IMR-90 (cell line): ENCODE measurements at places on chromosomes 6 and 20.

DNA sequence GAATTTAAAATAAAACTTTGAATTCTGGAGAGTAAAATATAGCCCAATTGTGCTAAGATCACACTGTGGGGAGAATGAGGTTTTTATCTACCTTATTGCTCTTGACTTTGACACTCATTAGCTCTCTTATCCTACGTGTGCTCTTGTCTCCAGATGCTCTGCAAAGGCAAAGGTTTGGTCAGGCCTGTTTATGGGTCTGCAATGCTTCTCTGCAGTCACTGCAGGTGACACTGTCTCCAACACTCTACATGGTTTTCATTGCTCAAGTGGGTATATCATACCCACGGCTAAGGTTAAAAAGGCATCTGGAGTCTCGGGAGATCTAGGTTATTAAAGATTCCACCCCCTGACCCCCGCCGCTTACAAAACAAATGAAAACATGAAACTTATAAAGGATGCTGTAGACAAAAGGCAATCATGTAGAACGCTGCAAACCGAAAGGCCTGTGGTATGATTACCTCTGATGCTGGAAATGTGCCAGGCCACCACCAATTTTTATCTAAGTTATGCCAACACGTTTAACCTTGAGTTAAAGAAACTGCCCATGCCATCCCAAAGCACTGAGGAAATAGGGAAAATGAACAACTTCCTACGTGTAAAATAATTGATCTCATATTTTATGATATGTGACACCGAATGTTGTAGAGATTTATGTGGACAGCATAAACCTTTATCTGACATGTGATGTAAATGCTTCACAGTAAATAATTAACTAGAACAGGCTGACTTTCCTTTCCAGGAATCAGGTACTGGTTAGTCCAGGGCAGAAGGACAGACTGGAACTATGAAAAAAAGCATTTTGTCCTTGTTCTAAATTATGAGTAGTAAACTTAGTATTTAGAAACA, 238.2 kb upstream of the NOX3 start:
- DNase-seq = no peak
- H3K36me3 ChIP-seq = no peaks in the 10 kb centered on the region
- H3K27me3 ChIP-seq = no peaks in the 10 kb centered on the region
- no peaks in the 10 kb centered on the region for H3K4me1 ChIP-seq
- no peak overlapping the region for H3K27ac ChIP-seq
- H3K4me3 ChIP-seq = no peak overlapping the region

DNA sequence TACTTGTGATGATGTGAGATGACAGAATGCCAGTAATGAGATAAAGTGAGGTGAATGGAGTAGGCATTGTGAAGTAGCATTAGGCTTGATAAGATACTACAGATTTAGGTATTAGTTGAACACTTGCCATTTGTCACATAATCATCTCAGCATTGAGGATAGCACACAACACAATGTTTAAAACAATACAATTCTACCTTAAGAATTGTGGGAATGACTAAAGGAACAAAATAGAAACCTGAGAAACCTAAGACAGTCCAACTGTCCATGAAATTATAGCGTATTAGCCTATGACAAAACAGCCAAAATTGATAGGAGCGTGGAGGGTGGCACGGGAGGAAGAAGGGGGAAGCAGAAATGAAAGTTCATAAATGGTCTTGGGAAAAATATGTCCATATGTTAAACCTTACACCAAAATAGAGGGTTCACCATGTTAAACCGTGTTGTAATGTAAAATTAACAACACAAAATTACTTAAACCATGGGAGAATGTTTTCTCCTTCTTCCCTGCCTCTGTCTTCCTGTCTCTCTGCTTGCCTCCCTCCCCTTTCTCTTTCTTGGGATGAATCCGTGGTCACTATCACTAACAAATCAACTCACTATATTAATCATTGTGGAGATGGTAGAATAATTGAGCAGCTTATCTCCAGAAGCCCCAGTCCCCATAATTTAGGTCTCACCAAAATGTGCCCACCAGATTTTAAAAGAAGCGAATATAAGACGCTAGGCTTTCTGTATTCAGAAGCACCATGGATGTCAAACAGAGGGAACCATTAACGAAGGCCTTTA, 33.0 kb upstream of the HFE start:
- H3K4me3 ChIP-seq = peak overlapping the region; percentile 77
- peak; percentile 16 for DNase-seq
- peak overlapping the region; percentile 86 for H3K27ac ChIP-seq
- peaks cover 2% of the 10 kb centered on the region; the same call in 1 of the 2 replicates for H3K4me1 ChIP-seq

GRCh38 chr6:40516429-40516828, 70.7 kb downstream of the LRFN2 start:
- no peaks in the 10 kb centered on the region for H3K4me1 ChIP-seq
- no peaks in the 10 kb centered on the region for H3K27me3 ChIP-seq
- DNase-seq = no peak
- no peak overlapping the region for H3K4me3 ChIP-seq
- no peaks in the 10 kb centered on the region for H3K36me3 ChIP-seq

GRCh38 chr6:25366903-25367545, 87.8 kb downstream of the CARMIL1 start:
- H3K4me3 ChIP-seq = no peak overlapping the region
- no peak overlapping the region for H3K27ac ChIP-seq
- H3K36me3 ChIP-seq = no peaks in the 10 kb centered on the region
- no peaks in the 10 kb centered on the region for H3K27me3 ChIP-seq

- H3K4me3 ChIP-seq = no peak overlapping the region
- peaks cover 2% of the 10 kb centered on the region; the same call in 1 of the 2 replicates for H3K4me1 ChIP-seq
- no peaks in the 10 kb centered on the region for H3K27me3 ChIP-seq
- peak; percentile 61 for DNase-seq
Observed at GRCh38 chr6:87093651-87094050, 1.3 kb downstream of the CGA start.

- H3K36me3 ChIP-seq = no peaks in the 10 kb centered on the region
- H3K27me3 ChIP-seq = no peaks in the 10 kb centered on the region
- H3K4me3 ChIP-seq = no peak overlapping the region
- H3K4me1 ChIP-seq = no peaks in the 10 kb centered on the region
- DNase-seq = no peak
Observed at GRCh38 chr6:162712694-162713093, 14.9 kb downstream of the PRKN start.

- H3K27ac ChIP-seq = no peak overlapping the region
- DNase-seq = peak; percentile 16
- peaks cover 8% of the 10 kb centered on the region for H3K4me1 ChIP-seq
Observed at GRCh38 chr20:56362833-56363413, 4.1 kb downstream of the FAM210B start.

GRCh38 chr6:158868122-158868480, 48.9 kb upstream of the EZR start:
- H3K4me3 ChIP-seq = no peak overlapping the region
- H3K36me3 ChIP-seq = no peaks in the 10 kb centered on the region
- H3K27me3 ChIP-seq = no peaks in the 10 kb centered on the region
- DNase-seq = no peak
- no peak overlapping the region for H3K27ac ChIP-seq

DNA sequence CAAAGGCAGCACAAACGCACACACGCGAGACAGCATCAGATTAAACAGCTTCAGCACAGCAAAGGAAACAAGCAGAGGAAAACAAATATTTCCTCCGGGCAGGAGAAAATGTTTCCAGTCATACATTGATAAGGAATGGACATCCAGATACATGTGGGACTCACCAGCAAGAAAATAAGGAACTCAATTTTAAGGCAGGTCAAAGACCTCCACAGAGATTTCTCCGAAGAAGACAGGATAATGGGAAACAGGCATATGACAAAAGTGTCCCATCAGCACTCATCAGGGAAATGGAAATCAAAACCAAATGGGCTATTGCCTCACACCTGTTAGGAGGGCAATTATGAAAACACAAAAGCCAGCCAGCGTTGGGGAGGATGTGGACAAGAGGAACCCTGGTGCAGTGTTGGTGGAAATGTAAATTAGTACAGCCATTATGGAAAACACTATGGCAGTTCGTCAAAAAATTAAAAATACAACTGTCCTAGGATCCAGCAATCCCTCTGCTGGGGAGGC, 9.7 kb upstream of the SLCO4A1 start:
- DNase-seq = no peak
- H3K27ac ChIP-seq = no peak overlapping the region
- H3K4me1 ChIP-seq = peaks cover 5% of the 10 kb centered on the region
- H3K4me3 ChIP-seq = no peak overlapping the region
- H3K27me3 ChIP-seq = peaks cover 60% of the 10 kb centered on the region

DNA sequence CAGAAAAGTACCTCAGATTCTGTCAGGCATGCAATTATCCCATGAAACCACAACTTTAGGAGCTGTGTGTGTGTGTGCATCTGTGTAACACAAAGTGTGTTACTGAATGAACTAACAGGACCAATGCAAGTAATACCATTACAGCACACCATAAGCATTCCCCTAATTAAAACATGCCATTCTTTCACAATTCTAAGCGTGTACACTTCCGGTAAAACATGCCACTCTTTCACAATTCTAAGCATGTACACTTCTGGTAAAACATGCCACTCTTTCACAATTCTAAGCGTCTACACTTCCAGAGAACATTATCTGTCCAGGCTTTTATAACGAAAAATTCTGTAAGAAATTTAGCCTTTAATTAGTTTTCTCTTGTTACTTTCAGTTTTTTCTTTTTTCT, 238.2 kb downstream of the GMDS start:
- H3K4me1 ChIP-seq = peaks cover 1% of the 10 kb centered on the region; the same call in 1 of the 2 replicates
- no peak for DNase-seq
- no peaks in the 10 kb centered on the region for H3K27me3 ChIP-seq
- H3K36me3 ChIP-seq = no peaks in the 10 kb centered on the region
- H3K4me3 ChIP-seq = no peak overlapping the region
- H3K27ac ChIP-seq = no peak overlapping the region

DNA sequence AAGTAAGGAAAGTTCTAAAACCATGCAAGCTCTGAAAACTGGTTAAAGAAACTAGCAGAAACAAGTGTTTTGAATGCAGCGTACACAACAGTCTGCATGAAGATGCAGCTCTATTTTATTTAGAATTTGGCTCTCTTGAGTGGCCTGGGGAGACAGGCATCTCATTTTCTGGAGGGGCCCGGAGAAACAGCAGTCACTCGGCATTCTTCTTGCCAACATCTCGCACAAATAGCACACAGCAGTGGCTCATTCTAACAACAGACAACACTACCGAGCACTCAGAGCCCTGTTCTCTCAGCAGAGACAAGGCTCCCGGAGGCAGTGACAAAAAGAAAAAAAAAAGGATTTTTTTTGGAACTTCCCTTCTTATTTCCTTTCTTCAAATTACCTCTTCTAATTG, 108.5 kb upstream of the STMND1 start:
- no peaks in the 10 kb centered on the region for H3K36me3 ChIP-seq
- no peaks in the 10 kb centered on the region; the same call in 1 of the 2 replicates for H3K4me1 ChIP-seq
- H3K27me3 ChIP-seq = peaks cover 3% of the 10 kb centered on the region; the same call in 1 of the 2 replicates
- no peak overlapping the region for H3K4me3 ChIP-seq
- H3K27ac ChIP-seq = no peak overlapping the region
- DNase-seq = no peak

- H3K36me3 ChIP-seq = no peaks in the 10 kb centered on the region
- H3K4me3 ChIP-seq = no peak overlapping the region
- H3K27me3 ChIP-seq = peaks cover 29% of the 10 kb centered on the region
- H3K27ac ChIP-seq = no peak overlapping the region
Observed at GRCh38 chr20:46179862-46180261, 61.7 kb downstream of the CD40 start.

GRCh38 chr20:5354901-5355300, 38.1 kb upstream of the PROKR2 start:
- DNase-seq = no peak
- no peaks in the 10 kb centered on the region for H3K27me3 ChIP-seq
- no peaks in the 10 kb centered on the region for H3K4me1 ChIP-seq
- H3K27ac ChIP-seq = no peak overlapping the region
- H3K36me3 ChIP-seq = no peaks in the 10 kb centered on the region

GRCh38 chr6:158237656-158238055, 69.5 kb downstream of the GTF2H5 start:
- H3K36me3 ChIP-seq = no peaks in the 10 kb centered on the region
- DNase-seq = no peak
- peaks cover 8% of the 10 kb centered on the region for H3K4me1 ChIP-seq
- H3K27ac ChIP-seq = no peak overlapping the region
- no peaks in the 10 kb centered on the region for H3K27me3 ChIP-seq
